Calu3 (cell line): ENCODE measurements at places on chromosomes 2 and 18. TPM values are rescaled to one million over a fixed set of nuclear protein-coding genes. Genes with fewer than 3 reads are reported as not detected.

DNA sequence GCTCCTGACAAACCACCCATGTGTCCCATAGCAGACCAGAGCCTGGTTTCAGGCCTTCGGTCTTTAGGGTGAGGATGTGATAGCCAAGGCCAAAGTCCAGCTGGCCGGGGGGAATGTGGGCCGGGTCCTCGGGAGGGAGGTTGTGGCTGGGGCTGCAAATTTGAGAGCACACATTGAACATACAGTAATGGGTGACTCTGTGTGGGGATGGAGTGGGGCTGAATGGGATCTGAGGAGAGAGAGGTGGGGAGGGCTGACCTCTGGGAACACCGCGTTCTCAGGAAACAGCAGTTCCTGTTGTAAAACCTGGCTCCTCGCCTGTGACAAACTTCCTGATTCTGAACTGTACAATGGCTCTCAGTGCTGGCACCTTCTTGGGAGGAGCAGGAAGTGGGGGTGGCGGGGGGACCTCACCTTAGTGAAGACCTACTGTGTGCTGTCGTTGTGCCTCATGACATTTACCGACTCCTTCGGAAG lies 48.8 kb downstream of the MCFD2 start:
- DNase-seq, result no peak

DNA sequence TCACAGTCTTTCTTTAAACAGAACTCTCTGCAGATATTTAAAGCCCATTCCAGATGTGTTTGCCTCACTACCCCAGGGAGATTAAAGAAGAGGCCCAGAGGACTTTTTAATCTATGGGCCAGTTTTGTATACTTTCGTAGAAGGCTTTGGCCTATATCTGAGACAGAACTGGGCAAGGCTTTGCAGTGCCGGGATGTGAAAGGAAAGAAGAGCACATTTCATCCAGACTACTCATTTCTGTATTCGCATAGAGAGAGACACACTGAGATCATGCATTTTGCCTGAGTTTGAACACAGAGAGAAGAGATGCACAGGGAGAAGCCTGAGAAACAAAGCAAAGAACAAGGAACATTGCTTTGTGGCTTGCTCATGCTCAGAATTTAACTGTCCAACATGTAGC lies 54.9 kb upstream of the SLC5A7 start:
- no peak for DNase-seq

GRCh38 chr2:128320192-128320905 lies 1.7 kb upstream of the HS6ST1 start:
- no peak for DNase-seq

DNA sequence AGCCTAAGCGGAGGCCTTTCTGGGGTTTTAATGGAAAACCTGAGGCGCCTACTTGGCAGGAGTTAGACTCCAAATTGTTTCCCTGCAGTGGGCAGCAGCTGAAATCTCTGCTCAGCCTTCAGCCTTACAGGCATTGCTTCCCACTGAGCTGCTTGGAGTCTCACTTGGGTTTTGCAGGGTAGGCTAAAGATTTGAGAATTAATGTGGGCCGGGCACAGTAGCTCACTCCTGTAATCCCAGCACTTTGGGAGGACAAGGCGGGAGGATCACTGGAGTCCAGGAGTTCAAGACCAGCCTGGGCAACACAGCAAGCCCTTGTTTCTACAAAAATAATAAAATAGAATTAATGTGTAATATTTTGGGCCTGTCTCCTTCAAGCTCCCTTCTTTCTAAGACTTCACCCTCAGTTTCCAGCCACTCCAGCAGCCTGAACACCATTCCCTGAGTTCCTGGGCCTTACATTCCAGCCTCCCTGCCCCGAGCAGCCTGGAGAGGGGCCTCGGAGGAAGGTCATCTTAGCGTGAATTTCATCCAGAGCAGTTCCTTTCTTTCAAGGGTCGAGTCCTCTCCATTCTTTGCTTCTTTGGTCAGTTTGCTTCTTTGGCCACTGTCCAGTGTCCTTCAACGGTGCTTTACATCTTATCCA lies 9.1 kb upstream of the RAB17 start:
- no peak for DNase-seq

- DNase-seq, result no peak
Observed at GRCh38 chr2:10347562-10347948, 44.9 kb downstream of the HPCAL1 start.

DNA sequence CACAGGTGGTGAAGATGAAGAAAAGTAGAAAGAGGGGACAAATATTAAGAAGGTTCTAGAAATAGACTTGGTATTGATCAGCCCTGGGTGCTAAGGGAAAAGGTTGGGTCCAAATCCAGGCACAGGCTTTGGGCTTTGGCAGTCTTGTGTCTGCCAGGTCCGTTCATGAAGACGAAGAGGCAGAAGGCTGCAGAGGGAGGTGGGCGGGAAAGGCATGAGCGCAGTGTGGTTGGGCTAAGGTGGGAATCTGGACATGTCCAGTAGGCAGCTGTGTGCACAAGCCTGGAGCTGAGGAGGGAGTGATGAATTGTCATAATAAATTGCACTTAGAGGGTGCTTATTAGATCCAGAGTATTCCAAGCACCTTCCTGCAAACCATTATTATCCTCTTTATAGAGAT lies 105.7 kb upstream of the TEX51 start:
- DNase-seq, result no peak

GRCh38 chr2:191933307-191934105 lies 86.6 kb upstream of the CAVIN2 start:
- DNase-seq, result no peak

- DNase-seq, result peak; percentile 29
Observed at GRCh38 chr2:80073134-80073561, 231.4 kb downstream of the LRRTM1 start.

- no peak for DNase-seq
Observed at GRCh38 chr18:72648079-72648478, 103.9 kb upstream of the CBLN2 start.

- no peak for DNase-seq
Observed at GRCh38 chr18:48514786-48515185, 24.0 kb upstream of the CTIF start.

DNA sequence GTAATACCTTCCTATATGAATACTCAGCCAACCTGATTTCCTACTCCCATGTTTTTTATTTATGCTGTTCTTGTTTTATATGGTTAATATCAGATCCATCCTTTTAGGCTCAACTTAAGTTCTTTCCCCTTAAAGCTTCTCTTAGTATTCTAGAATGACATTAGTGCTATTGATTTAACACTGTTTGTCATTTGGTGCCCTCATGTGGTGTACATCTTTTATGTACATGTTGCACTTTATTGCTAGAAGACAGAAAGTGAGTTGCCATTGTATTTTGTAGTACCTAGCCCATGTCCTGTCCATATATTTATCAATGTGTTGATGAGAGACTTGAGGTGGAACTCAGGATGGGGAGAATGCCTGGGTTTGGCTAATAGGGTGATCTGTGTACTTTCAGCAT lies 2.5 kb downstream of the HTRA2 start:
- no peak for DNase-seq

DNA sequence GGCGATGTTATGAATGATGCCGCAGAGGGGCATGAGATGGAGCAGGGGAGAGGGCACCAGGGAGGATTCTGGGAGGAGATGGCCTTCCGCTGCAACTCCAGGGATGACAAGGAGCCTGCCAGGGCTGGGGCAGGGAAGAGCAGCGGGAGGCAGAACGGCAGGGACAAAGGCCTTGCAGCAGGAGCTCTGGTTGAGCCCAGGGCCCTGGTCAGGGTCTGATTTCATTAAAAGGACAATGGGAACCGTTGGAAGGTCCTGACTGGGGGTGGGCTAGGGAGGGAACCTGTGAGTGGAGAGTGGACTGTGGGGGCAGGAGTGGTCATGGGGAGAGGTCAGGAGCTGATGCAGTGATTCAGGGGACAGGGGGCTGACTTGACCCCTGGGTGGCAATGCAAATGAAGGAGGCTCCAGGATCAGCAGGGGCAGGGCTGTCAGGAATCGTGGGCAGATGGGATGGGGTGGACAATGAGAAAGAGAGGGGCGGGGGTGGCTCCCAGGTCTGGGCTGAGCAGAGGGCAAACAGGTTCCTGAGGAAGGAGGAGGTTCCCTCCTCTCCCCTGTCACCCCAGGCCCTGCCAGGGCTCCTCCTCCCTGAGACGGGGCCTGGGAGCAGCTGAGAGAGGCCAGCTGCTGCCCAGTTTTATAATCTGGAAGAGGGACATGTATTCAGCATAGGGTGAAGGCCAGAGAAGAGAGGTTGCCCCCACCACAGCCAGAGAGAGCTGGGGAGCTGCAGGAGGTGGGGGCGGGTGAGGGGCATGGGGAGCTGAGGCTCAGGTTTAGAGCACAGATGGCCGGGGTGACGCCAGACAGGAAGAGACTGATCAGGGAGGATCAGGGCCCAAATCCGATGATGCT lies 7.3 kb upstream of the DUSP2 start:
- no peak for DNase-seq

GRCh38 chr2:54634021-54634420 lies 89.4 kb upstream of the EML6 start:
- no peak for DNase-seq

- DNase-seq, result no peak
Observed at GRCh38 chr2:213726101-213726500, 441.8 kb downstream of the SPAG16 start.

GRCh38 chr2:85811180-85812093 lies 57.6 kb downstream of the ATOH8 start:
- DNase-seq, result no peak

DNA sequence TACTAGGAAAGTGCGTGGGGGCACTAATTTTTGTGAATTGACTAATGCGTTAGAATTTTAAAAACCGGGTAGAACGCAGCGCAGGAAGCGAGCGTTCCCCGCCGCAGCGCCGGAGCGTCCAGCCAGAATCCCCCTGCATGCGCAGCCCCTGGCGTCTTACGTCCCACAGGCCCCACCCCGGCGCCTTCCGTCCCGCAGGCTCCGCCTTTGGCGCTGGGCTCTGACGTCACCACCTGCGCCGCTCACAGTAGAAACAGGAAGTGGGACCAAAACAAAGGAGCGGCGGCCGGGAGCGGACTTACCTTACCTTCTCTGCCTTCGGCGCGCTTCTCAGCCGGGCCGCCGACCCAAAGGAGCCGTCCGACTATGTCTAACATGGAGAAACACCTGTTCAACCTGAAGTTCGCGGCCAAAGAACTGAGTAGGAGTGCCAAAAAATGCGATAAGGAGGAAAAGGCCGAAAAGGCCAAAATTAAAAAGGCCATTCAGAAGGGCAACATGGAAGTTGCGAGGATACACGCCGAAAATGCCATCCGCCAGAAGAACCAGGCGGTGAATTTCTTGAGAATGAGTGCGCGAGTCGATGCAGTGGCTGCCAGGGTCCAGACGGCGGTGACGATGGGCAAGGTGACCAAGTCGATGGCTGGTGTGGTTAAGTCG lies at the start of gene CHMP1B:
CHMP1B (plus strand) TSS at position 268 of the 660 bp plus-strand sequence; CDS start at position 367, 99 bp downstream.
- DNase-seq, result peak; percentile 96

- DNase-seq, result no peak
Observed at GRCh38 chr2:181789827-181790448, 101.6 kb upstream of the ITPRID2 start.

DNA sequence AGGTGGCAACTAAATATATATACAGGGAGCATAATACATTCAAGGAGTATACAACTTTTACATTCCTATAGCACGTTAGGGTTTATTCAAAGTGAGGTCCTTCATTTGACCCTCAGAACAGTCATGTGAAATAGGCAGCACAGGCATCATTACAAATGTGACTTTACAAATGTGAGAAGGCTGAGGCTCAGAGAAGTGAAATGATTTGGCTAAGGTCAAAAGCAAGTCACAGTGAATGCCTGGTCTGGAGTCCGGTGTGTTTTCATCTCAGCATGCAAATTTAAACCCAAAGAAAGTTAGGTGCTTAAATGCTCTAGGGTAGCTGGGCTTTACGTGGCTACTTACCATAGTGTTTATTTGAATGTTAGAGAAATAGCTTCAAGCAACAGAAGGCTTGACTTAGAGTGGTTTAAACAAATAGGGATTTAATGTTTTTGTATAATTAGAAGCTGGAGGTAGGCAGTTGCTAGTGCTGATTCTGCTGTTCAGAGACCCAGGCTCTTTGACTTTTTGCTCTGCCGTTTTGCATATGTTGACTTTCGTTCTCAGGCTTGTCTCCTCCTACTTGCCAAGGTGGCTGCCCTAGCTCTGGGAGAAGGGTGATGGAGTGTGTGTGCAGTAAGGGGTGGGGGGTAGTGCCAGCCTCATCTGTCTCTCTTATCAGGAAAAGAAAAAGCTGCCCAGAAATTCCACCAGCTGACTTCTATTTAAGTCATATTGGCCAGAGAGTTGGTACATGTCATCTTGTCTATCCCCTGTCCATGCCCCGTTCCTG lies 89.2 kb downstream of the PLCL1 start:
- no peak for DNase-seq

Gene MPP4
- 0.44 TPM in 1 of 2 replicates, not detected in the other for total RNA-seq

Gene TUBA4A
- 68.8 and 97.9 TPM in 2 replicates for total RNA-seq

Gene PLB1
- 0.83 and 1.6 TPM in 2 replicates for total RNA-seq

Gene GALNT5
- 51.7 and 95.4 TPM in 2 replicates for total RNA-seq

Gene PROM2
- 24.7 and 29.9 TPM in 2 replicates for total RNA-seq

Gene TMEM247
- total RNA-seq, result not detected in 2 replicates

Gene SLC14A1
- not detected in 2 replicates for total RNA-seq

Gene ACKR3
- total RNA-seq, result 8.8 and 9.5 TPM in 2 replicates

Gene SIX2
- not detected in 2 replicates for total RNA-seq

Gene SPATA3
- total RNA-seq, result not detected in 2 replicates

Gene NLRC4
- total RNA-seq, result not detected in 2 replicates
